Astrocyte (in vitro differentiated cells and primary cell): ENCODE measurements at places on chromosomes 3 and 15. TPM values are rescaled to one million over a fixed set of nuclear protein-coding genes. Genes with fewer than 3 reads are reported as not detected.

DNA sequence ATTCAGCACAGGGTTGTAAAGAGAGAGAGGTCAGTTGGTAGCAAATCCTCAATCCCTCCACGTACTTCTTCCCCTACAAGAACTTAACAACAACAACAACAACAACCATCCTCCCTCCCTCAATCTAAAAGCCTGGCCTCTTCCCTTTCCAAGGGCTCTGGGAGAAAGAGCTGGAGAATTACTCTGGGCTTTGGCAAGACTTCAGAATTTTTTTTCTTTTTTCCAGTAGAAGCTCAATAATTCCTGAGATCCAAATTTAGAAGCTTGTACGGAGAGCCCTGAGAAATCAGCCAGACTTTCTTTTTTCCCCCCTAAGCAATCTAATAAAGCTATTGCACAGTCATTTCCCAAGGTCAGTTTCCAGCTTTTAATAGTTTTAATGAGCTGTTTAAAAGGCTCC is 95.8 kb upstream of the CACNA2D3 start:
- DNase-seq = no peak
- H3K27ac ChIP-seq = no peak overlapping the region
- no peak overlapping the region for H3K4me3 ChIP-seq
- no peaks in the 10 kb centered on the region for H3K4me1 ChIP-seq
- no peaks in the 10 kb centered on the region for H3K27me3 ChIP-seq

DNA sequence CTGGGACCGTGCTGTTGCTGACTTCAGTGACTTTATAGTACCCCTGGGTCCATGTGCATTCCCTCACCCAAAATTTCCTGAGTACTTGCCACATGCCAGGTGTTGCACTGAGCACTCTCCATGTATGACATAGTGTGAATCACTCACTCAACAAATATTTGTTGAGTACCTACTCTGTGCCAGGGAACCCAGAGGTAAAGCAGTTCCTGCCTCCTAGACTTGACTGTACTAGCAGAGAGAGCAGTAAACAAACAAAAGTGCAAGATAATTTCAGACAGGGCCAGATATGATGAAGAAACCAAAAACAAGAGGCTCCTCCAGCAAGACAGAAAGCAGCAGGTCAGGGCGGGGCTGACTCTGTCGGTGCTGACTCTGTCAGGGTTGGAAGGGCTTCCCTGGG is 12.2 kb downstream of the TGM4 start:
- H3K4me1 ChIP-seq = peaks cover 34% of the 10 kb centered on the region
- no peaks in the 10 kb centered on the region for H3K27me3 ChIP-seq
- DNase-seq = peak; percentile 9
- no peak overlapping the region for H3K4me3 ChIP-seq

DNA sequence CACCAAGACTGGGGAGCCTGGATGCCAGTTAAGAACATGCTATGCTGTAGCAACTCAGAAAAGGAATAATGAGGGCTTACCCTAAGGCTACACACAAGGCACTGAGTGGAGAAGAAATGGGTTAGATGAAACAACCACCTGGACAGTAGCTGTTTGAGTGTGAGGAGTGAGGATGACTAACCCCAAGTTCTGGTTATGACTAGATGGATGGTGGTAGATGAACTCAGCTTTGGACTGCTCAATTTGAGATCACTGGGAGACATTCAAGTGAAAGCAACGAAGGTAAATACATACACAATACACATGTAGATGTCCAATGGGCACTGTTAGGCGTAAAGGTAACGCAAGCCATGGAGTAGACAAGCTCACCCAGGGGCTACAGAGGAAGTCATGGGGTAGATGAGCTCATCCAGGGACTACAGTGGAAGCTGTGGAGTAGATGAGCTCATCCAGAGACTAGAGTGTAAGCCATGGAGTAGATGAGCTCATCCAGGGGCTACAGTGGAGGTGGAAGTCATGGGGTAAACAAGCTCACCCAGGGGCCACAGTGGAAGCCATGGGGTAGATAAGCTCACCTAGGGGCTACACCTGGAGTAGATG is 98.3 kb downstream of the ANO10 start:
- H3K4me3 ChIP-seq = no peak overlapping the region
- no peaks in the 10 kb centered on the region for H3K36me3 ChIP-seq
- DNase-seq = no peak
- no peak overlapping the region for H3K27ac ChIP-seq

- H3K4me3 ChIP-seq = no peak overlapping the region
- H3K27ac ChIP-seq = no peak overlapping the region
- peaks cover 5% of the 10 kb centered on the region for H3K4me1 ChIP-seq
- H3K27me3 ChIP-seq = no peaks in the 10 kb centered on the region
- DNase-seq = no peak
These were observed 224.3 kb upstream of the SOX2 start for GRCh38 chr3:181487236-181487978.

DNA sequence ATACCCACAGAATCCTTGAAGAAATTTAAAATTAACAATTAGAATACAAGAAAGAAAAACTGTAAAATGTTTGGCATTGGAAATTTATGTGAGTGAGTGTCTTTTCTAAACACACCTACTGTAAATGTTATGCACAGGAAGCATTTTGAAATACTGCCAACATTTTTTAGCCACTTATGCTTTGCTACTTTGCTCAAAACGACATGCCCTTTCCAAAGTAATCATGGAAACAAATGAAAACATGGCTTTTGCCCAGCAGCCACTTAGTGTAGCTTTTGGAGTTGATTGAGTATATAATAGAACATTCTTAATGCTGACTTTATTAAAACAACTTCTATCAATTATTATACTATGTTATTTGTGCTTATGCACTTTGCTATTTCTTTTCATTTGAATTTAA is 823.0 kb downstream of the CADM2 start:
- no peaks in the 10 kb centered on the region for H3K36me3 ChIP-seq
- H3K27me3 ChIP-seq = no peaks in the 10 kb centered on the region

GRCh38 chr15:97899981-97900380 is 60.5 kb upstream of the ARRDC4 start:
- no peak overlapping the region for H3K4me3 ChIP-seq
- H3K4me1 ChIP-seq = no peaks in the 10 kb centered on the region
- H3K27me3 ChIP-seq = peaks cover 5% of the 10 kb centered on the region

DNA sequence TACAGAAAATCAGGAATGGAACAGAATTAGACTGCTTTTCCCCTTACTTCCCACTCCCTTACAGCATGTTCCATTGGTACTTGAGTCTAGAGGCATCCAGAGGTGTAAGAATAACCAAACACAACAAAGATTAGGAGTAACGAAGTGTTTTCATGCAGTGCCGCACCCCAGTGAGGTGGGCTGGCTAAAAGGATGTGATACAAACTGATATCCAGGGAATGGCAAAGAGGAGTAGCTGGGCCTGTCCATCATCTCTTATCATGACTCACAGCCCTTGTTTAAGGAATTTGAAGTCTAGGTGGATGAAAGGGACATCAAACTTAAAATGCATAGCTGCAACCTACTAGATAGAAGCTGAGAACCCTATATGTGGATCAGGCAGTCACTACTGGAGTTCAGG is 16.4 kb downstream of the SCG5 start:
- peaks cover 26% of the 10 kb centered on the region for H3K4me1 ChIP-seq
- DNase-seq = no peak
- H3K4me3 ChIP-seq = no peak overlapping the region
- H3K27ac ChIP-seq = no peak overlapping the region
- no peaks in the 10 kb centered on the region for H3K27me3 ChIP-seq
- H3K36me3 ChIP-seq = no peaks in the 10 kb centered on the region

GRCh38 chr15:69504352-69505040 is 51.9 kb downstream of the RPLP1 start:
- no peak for DNase-seq
- H3K27me3 ChIP-seq = peaks cover 3% of the 10 kb centered on the region
- no peaks in the 10 kb centered on the region for H3K4me1 ChIP-seq
- no peak overlapping the region for H3K4me3 ChIP-seq
- H3K36me3 ChIP-seq = no peaks in the 10 kb centered on the region

DNA sequence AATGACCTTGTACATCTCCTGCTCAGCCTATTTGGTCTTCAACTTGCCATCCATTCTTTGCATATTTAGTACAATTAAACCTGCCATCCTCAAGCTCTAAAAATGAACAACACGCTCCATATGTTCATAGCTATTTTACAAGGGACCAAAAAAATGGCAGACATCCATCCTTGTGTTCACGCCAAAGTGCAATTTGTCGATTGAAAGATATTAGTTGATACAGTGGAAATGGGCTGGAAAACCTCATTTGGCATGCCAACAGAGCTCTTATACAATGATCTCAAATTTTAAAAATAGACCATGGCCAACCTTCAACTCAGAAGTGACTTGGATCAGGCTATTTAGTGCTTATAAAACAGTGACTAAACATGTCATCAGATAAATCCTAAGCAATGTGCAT is 413.6 kb upstream of the ARL6 start:
- H3K4me3 ChIP-seq = no peak overlapping the region
- no peaks in the 10 kb centered on the region for H3K4me1 ChIP-seq
- DNase-seq = no peak
- no peaks in the 10 kb centered on the region for H3K27me3 ChIP-seq
- H3K36me3 ChIP-seq = no peaks in the 10 kb centered on the region
- no peak overlapping the region for H3K27ac ChIP-seq

DNA sequence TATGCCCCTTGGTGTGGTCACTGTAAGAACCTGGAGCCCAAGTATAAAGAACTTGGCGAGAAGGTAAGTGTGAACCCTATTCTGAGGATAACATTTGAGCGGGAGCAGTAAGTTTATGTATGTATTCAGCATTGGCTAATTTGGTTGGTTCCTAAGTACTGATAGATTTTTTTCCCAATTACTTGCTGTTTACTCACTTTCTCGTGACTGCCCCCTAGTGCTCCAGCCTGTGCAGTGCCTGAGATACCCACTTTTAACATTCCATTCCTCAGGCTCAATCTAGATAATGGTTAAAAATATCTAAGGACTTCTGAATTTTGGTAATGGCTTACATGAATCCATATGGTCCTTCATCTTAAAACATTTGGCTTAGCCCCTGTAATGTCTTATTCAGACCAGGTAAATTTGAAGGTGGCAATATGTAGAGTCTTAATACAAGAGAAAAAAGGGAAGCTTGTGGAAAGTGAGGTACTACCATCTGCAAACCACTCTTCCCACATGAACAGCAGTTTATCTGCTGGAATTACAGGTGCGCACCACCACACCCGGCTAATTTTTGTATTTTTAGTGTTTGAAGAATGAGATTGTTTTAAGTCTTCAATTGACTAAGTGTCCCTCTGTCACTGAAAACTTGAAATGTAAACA is 7.1 kb downstream of the ELL3 start:
- no peaks in the 10 kb centered on the region for H3K4me1 ChIP-seq
- no peaks in the 10 kb centered on the region for H3K27me3 ChIP-seq
- no peak overlapping the region for H3K4me3 ChIP-seq

- H3K27ac ChIP-seq = no peak overlapping the region
- H3K36me3 ChIP-seq = no peaks in the 10 kb centered on the region
- no peaks in the 10 kb centered on the region for H3K4me1 ChIP-seq
- DNase-seq = no peak
These were observed 61.8 kb downstream of the MYH15 start for GRCh38 chr3:108448593-108448992.

DNA sequence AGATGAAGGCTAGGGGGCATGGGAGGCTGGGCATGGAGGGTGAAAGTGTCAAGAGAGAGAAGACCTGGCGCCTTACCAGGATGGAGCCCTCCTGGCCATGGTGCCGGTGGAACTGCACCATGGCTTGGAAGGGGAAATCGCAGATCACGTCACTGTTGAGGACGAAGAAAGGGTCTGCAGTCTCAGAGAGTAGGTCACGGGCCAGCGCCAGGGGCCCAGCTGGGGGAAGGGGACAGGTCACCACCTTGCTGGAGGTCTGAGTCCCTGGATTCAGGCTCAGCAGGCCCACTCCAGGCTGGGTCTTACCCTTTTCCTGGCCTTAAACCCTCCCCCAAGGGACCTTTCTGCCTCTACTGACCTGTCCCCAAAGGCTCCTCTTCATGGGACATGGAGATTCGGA is 855 bp downstream of the GMPPB start:
- no peak for DNase-seq
- peaks cover 11% of the 10 kb centered on the region for H3K36me3 ChIP-seq
- H3K4me1 ChIP-seq = peaks cover 26% of the 10 kb centered on the region
- H3K4me3 ChIP-seq = peak overlapping the region; percentile 97
- peak overlapping the region; percentile 88 for H3K27ac ChIP-seq

DNA sequence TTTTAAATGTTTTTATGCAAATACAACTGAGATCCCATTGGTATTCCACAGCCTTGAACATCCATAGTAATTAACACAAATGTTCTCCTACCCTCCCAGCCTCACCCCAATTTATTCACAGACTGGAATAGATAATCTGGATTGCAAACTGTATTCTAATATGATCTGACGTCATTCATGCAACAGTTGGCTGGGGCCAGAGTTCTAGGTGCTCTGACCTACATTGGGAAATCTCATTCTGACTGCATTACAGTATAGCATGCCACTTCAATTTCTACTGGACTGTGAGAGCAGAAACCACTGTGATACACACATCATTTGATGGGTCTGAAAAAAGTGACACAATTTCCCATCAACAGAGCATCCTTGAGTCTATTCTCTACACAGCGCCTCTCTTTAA is 403.1 kb downstream of the MAGI1 start:
- no peaks in the 10 kb centered on the region for H3K27me3 ChIP-seq
- DNase-seq = no peak
- H3K36me3 ChIP-seq = no peaks in the 10 kb centered on the region
- H3K27ac ChIP-seq = no peak overlapping the region

GRCh38 chr15:20341901-20342600 is 199.5 kb downstream of the GOLGA6L6 start:
- H3K4me1 ChIP-seq = no peaks in the 10 kb centered on the region
- no peaks in the 10 kb centered on the region for H3K27me3 ChIP-seq
- H3K27ac ChIP-seq = no peak overlapping the region
- H3K4me3 ChIP-seq = no peak overlapping the region

GRCh38 chr3:12916159-12916558 is 74.8 kb upstream of the RPL32 start:
- no peaks in the 10 kb centered on the region for H3K4me1 ChIP-seq
- H3K4me3 ChIP-seq = no peak overlapping the region
- no peak for DNase-seq

DNA sequence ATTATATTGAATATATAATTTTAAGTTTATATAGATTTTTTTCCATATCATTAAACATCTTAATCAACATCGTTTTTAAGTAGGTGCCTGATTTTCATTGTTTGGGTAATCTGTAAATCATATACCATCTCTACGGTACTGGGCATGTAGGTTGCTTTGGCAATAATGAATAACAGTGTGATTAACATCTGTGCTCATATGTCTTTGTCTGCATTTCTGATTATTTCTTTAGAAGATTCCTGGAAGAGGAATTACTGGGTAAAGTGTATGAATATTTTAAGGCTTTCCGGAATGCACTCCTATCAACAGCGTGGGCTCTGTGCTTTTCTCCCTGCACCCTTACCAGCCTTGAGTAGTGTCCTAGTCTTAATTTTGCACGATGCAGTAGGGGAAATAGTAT is 119.8 kb upstream of the LIPC start:
- H3K4me1 ChIP-seq = peaks cover 11% of the 10 kb centered on the region
- H3K36me3 ChIP-seq = no peaks in the 10 kb centered on the region
- no peak overlapping the region for H3K4me3 ChIP-seq

- no peaks in the 10 kb centered on the region for H3K36me3 ChIP-seq
- no peaks in the 10 kb centered on the region for H3K27me3 ChIP-seq
- H3K4me3 ChIP-seq = no peak overlapping the region
- DNase-seq = no peak
- peaks cover 8% of the 10 kb centered on the region for H3K4me1 ChIP-seq
These were observed 218.8 kb downstream of the ATP8B4 start for GRCh38 chr15:49900006-49900902.

The PRR20G gene
- total RNA-seq = not detected in 2 replicates

The TMC3 gene
- 0.22 and 0.52 TPM in 2 replicates for total RNA-seq
